H54 (cell line): ENCODE measurements at places on chromosomes 4 and X.

- DNase-seq: no peak
Observed at GRCh38 chr4:11427121-11427996, 1.3 kb downstream of the HS3ST1 start.

DNA sequence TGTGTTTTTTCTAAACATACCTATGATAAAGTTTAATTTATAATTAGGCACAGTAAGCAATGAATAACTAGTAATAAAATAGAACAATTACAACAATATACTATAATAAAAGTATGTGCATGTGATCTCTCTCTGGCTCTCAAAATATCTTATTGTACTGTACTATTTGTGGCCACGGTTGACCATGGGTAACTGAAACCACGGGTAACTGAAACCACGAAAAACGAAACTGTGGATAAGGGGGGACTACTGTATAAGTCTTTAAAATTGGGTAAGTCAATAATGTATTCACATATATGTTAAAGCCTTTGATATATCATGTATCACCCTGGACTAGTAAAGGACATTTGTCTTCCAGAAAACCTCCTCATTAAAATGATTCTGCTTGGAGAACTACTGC lies 20.0 kb downstream of the TMEM154 start:
- no peak for DNase-seq

- no peak for DNase-seq
Observed at GRCh38 chr4:1604706-1605205, 79.4 kb downstream of the FAM53A start.

- DNase-seq: no peak
Observed at GRCh38 chrX:38041237-38041636, 34.9 kb downstream of the SYTL5 start.

DNA sequence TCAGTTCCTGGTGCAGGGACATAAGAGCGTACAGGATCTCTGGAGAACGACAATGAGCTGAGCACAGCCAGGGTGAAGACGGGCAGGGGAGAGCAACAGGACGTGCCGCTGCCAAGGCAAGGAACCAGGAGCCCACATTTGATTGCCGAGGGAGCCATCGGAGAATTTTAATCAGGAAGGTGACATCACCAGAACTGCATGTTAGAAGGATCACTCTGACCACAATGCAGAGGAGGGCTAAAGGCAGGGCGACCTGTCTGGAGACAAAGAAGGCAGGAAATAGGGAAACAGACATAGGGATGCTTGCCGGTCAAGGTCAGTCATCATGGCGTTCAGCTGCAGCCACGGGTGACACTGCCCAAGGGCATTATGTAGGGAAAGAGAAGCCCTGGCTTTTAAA lies 81.4 kb downstream of the RBM47 start:
- no peak for DNase-seq

- no peak for DNase-seq
Observed at GRCh38 chr4:149841686-149842085, 26.0 kb upstream of the IQCM start.
